ENCODE measurements at places on chromosomes 2 and 18. TPM values are rescaled to one million over a fixed set of nuclear protein-coding genes. Genes with fewer than 3 reads are reported as not detected.

DNA sequence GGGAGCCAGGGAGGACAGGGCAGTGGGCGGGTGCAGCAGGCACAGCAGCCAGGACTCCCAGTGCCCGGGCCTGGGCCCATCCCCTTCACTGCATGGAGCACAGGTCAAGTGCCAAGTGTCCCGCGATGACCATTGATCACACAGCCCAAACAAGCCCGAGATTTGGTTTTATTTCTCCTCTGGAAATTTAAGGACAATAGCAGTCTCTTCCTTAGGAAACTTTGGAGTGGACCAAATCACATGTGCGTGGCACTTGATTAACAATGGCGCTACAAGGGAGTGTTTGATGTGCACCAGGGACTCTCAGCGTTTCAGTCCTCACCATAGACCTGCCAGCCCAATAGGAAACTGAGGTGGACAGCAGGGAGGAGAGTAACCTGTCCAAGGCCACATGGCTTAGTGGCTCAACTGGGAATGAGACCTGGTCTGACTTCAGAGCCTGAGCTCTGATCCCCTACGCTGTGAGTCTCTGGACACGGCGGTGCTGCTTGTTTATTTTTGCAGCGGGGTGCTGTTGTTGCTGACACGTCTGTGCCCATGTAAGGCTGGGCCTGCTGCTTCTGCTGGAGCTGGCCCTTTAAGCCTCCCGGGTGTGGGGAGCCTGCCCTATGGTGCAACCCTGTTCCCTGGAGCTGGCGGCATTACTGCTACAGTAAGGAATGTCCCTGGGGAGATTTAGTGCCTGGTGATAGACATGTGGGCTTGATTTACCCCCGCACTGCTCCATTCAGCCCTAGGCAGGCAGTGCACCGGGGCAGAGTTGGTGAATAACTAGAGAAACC lies 194.2 kb downstream of the INHBB start:
- peak; percentile 27 for DNase-seq

DNA sequence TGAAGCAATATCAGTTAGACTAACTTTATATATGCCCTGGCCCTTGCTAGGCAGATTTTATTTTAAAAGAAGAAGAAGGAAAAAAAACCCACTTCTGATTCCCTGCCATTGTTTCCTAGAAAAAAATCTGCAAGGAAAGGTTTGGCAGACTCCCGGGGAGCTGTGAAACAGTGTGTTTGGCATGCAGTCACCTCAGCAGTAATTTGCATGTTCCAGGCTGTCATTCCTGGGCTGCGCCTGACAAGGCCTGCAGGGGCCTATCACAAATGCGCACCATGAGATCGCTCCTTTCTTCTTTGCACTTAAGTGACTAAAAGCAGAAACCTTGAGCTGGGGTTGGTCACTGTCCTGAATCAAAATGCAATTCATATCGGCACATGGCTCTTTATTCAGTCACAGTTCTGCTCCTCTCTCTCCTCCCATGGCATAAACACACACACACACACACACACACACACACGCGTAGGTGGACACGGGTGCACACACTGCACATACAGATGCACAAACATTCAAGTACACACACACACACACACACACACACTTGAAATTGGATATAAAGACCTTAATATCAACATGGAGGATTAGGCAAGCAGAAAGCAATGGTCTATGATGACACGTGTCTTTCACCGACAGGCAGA lies 172.8 kb downstream of the MYT1L start:
- DNase-seq: no peak

DNA sequence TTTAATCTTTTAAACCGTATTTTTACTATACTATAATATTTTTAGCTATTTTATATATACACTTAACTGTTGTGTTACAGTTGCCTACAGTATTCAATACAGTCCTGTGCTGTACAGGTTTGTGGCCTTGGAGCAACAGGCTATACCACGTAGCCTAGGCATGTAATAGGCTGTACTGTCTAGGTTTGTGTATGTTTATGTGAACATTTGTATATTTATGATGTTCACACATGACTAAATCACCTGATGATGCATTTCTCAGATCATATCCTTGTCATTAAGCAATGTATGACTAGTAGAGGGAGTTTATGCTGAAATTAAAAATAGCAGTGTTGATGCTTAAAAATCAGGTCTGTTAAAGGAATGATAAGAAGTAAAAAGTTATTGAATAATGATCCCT lies 92.3 kb upstream of the RANBP2 start:
- no peak for DNase-seq

DNA sequence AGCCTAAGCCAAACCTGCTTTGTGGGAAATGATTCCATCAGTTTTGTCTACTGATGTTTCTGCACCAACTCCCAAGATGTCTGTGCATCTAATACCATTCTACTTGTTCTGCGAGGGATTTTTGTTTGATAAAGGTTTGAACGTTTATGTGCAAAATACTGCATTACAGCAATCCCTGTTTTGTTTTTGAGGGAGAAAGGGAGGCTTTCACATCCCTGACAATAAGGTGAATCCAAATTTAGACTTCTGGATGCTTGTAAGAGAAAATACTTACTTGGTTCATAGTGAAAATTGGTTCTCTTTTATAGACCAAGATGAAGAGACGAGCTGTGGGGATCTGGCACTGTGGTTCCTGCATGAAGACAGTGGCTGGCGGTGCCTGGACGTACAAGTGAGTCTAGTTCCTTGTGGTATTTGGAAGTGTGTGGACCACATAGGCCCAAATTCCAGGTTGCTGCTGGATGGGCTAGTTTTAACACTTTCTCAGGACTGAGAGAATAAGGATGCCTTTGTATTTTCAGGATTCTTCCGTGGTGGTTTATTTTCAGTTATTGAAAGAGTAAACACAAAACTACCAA lies 1.1 kb downstream of the RPL37A start:
- no peak for DNase-seq

DNA sequence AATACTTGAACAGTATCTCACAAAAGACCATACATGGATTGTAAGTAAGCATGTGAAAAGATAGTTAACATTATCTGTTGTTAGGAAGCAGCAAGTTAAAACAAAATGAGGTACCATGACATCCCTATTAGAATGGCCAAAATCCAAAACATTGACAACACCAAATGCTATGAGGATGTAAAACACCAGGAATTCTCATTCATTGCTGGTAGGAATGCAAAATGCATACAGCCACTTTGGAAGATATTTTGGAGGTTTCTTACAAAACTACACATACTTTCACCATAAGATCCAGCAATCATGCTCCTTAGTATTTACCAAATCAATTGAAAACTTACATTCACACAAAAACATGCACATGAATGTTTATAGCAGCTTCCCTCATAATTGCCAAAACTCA lies 30.9 kb upstream of the ICOS start:
- no peak for DNase-seq

- DNase-seq: no peak
Observed at GRCh38 chr18:41818381-41819355, 136.4 kb upstream of the PIK3C3 start.

GRCh38 chr2:73004466-73004865 lies 67.0 kb downstream of the SFXN5 start:
- no peak for DNase-seq

- no peak for DNase-seq
Observed at GRCh38 chr2:150050036-150050435, 437.4 kb downstream of the RND3 start.

DNA sequence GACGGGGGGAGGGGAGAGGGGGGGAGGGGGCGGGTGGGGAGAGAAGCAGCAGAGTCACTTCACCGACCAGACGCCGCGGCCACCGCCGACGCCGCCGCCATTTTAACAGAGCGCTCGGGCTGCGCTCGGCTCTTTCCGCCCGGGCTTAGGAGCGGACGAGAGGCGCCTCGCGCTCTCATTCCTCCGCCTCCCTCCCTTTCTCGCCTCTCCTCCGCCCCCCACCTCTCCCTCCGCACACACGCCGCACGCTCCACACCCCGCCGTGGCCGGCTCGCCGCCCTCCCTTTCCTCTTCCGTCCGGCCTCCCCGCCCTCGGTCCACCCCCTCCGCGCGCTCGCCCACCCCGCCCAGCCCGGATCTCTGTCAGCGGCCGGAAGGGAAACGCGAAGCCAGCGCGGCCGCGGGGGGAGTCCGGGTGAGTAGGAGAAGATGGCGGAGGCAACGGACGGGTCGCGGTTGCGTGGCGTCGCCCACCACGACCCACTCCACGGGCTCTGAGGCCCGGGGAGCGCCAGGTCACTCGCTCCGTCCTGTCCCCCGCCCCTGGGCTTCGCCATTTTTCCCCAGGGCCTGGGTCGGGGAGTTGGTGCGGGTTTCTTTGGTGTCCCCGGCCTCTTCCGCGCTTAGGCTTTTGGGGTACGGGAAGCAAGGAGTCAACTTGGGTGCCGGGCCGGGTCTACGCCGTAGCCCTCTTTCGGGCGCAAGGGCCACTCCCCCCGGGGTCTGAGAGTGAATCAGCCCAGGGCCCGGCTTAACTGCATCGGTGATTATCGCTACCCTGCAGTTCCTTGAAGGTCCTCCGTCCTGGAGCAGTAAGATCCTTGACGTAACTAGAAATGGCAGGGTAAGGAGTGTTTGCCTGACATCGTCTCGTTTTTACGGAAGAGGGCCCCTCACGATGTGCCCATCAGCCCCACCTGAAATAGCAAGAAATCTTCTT lies at the start of gene USP34:
TSS of gene USP34 (minus strand) at position 123 of the 940 bp plus-strand sequence. CDS start 395 bp downstream, outside the sequence.
- DNase-seq: peak; percentile 97

GRCh38 chr2:16726147-16726546 lies 60.5 kb upstream of the CYRIA start:
- no peak for DNase-seq

GRCh38 chr2:160229591-160229990 lies 29.5 kb upstream of the ITGB6 start:
- DNase-seq: peak; percentile 64

DNA sequence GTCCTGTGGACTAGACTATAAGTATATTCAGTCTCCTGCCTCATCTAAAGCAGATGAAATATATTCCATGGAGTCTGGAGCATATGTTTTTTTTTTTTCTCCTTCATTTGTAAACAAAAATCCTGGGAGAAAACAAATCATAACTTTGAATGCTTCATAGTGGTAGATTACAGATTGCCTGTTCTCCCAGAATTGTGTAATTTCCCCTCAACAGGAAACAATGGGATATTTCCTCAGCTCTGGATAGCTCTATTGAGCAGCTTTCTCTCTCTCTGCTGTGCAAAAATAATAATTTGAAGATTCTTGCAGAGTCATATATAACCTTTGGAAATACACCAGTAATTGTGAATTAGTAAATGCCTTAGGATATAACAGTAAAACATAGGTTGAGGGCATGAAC lies 1406.6 kb upstream of the ACVR2A start:
- no peak for DNase-seq

GRCh38 chr2:186534406-186534805 lies 48.3 kb downstream of the ZC3H15 start:
- DNase-seq: no peak

DNA sequence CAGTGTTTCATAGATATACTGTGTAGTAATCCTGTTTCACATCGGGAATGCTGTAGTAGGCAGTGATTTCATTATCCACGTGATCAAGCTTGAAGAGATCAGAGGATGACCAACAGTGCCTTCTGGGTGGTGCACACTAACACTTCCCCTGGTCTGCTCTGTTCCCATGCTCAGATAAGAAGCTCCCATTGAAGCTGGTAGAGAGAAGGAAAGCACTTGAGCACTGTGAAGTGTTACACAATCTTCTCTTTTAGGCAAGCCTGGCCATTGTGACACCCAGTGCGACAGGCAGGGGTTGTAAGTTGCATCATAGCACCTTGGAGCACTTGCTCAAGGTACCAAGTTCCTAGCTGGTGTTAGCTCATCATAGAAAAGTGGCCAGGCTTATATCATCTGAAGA lies 30.6 kb upstream of the GPD2 start:
- no peak for DNase-seq

DNA sequence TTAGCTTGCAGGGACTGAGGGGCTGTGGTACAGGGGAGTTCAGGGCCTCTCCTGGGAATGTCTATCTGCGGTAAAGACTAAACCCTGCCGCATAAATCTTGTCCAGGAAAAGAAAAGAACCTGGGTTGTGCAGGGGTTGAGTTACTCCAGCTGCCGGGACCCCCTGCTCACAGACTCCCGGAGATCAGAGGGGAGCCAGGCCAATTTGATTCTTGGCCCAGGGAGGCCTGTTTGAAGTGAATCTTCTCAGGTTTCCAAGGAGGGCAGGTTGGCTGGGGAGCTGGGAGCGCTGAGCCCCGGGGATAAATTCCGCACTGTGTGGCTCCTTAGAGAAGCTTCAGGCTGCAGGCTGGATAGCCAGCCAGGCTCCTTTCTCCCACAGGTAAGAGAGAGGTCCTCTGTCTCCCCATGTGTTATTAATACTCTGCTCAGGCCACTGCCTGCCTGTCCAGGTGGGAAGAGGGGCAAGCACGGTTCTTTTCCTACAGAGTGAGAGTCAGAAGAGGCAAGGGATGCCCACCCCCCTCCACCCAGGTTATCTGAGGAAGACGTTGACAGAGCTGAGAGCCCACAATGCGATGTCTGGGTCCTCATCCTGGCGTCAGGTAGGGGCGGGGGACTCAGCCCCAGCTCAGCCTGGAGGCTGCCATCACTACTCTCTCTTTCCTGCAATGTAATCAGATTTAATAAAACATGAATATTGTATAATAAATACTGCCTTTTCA lies 82.7 kb downstream of the LONRF2 start:
- DNase-seq: no peak

- no peak for DNase-seq
Observed at GRCh38 chr2:221088506-221088905, 483.6 kb downstream of the EPHA4 start.

- no peak for DNase-seq
Observed at GRCh38 chr2:20403774-20404312, 43.0 kb upstream of the RHOB start.

GRCh38 chr2:1499033-1499795 lies 86.0 kb downstream of the TPO start:
- DNase-seq: no peak

- DNase-seq: peak; percentile 68
Observed at GRCh38 chr18:7021994-7022840, 95.4 kb downstream of the LAMA1 start.

DNA sequence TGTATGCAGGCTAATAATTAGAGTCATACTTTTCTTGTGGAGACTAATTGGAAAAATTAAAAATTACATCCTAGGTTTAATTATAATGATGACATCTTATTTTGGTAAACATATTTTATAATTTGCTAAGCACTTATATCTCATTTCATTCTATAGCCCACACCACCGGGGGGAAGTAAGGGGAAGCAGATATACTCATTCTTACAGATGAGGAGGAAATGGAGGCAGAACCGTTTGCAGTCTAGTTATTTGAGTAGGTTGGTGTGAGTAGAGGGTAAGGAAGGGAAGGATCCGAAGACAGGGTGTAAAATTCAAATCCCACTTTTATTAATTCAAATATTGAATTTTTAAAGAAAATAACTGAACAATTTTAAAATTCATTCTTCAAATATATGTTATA lies 3.7 kb downstream of the ITGAV start:
- DNase-seq: no peak

GRCh38 chr2:9380702-9381628 lies 42.4 kb downstream of the ITGB1BP1 start:
- DNase-seq: peak; percentile 89

EPB41L5 gene
- 30.8 TPM for total RNA-seq

PNPT1 gene
- 17.5 TPM for total RNA-seq

STAT4 gene
- 0.51 TPM for total RNA-seq

PAPOLG gene
- total RNA-seq: 19.1 TPM

GORASP2 gene
- 30.3 TPM for total RNA-seq

TNS1 gene
- 45.8 TPM for total RNA-seq

SFT2D3 gene
- 5.8 TPM for total RNA-seq

TPRKB gene
- 29.8 TPM for total RNA-seq

SGPP2 gene
- total RNA-seq: 0.05 TPM
